ENCODE measurements at places on chromosomes 11 and 22.
A peak's percentile ranks its signal among the peaks of the same experiment; 100 is the strongest.

- DNase-seq, result no peak
Observed at GRCh38 chr11:86558207-86558606, 114.2 kb downstream of the ME3 start.

DNA sequence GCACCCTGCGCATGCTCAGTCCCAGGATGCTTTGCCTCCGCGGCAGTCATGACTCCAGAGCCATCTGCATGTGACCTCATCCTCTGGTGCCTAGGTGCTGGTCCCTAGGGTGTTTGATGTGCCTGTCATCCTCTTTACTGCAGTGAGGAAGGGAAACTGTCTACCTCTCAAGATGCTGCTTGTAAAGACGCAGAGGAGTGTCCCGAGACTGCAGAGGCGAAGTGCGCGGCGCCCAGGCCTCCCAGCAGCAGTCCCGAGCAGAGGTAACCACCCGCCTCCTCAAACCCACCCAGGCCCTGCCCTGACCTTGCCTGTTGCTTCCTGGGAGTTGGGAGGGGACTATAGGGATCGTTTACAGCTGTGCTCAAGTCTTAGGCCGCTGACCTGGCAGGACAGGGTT is 74.6 kb upstream of the GAL start:
- no peak for DNase-seq

GRCh38 chr11:120198787-120199469 is 11.9 kb upstream of the OAF start:
- DNase-seq, result no peak

DNA sequence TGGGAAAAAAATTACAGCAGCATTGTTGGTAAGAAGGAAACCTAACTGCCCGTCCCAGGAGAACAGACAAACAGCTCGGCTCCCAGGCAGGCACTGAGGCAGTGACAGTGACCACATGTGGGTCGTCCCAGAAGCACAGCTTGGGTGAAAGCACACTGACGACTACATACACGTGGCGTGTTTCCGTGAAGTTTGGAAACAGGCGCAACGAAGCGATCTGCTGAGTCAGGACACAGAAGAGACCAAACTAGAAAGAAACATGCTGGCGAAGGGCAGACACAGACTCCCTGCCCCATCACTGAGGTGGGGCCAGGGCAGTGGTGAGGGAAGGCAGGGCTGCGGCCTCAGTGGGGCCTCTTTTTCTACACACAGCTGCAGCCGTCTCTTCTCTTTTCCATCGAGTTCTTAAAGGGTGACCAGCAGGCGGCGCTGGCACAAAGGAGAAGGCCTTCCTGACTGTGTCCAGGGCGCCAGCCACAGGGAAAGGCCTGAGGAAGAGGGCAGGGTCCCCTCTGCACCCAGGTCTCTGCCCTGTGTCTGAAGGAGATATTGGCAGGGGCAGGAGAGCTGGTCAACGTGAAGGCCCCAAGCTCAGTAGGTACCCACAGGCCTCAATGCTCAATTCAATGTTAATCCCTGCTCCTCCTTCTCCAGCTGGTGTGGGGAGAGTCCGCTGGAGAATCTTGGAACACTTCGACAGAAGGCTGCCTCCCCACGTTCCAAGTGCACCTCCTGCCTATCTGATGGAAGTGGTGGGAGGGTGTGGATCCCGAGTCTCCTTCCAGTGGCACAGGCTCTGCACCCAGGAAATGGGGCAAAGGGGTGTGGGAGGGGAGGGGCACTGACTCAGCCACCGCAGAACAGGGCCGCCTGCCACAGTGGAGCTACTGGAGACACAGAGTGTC is 19.9 kb downstream of the CARS1 start:
- DNase-seq, result peak; percentile 49

- DNase-seq, result no peak
Observed at GRCh38 chr11:85766721-85767161, 44.2 kb downstream of the SYTL2 start.

- DNase-seq, result no peak
Observed at GRCh38 chr22:23067691-23068090, 2.6 kb upstream of the GNAZ start.

DNA sequence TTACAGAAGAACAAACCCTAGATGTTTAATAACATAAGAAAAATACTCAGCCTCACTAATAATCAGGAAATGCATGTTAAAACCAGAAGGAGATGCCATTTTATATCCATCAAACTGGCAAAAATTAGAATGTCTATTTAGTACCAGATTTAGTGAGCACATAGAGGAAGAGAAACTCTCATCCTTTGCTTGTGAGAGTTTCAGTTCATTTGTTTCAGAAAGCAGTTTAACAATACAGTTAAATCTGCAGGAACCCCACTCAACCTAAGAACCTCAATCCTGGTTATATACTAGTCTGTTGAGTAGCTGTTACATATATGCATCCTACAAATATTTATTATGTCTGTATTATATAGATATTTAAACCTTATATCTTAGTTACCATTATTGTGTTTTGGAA is 172.6 kb downstream of the WNT11 start:
- DNase-seq, result no peak

DNA sequence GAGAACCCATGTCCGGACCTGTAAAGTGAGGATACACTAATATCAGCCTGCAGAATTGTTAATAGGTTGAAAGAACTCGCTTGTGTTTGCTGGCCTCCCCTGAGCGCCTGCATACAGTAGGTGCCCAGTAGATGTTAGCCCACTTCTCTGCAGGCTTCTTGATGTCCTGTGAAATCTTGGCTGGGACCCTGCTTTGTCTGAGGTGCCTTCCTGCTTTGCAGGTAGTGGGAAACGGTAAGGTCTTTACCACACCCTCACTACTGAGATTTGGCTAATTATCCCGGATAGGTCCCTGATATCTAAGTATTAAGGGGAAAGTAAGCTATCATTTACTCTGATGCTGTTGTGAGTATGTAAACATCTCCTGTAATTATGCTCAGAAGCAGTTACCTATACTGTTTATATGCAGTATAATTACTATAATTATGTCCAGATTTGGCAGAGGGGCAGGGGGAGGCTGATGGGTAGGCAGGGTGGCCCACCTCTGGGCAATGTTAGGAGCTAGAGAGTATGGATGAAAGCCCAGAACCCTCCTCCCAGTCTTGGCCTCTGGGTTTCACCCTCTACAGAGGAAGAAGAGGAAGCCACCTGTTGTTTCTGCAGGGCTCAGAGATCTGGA is 1.2 kb upstream of the ARRB1 start:
- DNase-seq, result no peak

GRCh38 chr22:34427841-34428240 is 507.6 kb upstream of the LARGE1 start:
- no peak for DNase-seq

DNA sequence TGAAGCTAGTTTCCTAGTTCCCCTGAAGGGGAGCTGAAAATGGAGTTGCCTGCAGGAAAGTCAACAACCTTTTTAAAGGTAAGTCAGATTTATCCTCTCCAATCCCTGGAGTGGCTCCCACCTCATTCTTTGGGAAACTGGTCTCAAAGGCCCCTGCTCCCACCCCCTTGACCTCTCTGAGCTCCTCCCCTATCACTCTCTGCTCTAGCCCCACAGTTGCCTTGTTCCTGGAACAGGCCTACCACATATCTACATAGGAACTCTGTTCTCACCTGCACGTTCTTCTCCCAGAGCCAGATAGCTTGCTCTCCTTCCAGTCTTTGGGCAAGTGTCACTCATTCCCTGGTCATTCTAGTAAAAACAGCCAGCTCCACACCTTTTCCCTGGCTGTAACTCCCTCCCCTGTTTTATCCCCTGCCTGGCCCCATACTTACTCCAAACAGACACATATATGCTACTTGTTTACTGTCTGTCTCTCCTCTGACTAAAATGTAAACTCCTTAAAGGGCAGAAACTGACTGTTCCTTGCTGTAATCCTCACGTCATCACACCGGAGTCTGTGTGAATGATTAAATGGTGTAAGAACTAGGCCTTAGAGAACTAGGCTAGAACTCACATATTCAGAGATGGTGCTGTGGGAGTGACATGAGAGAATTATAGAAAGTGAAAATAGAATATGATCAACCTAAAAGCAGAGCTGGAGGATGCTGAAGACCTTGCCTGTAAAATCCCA is 53.3 kb downstream of the TCF20 start:
- DNase-seq, result no peak
